ENCODE measurements at places on chromosomes 3 and 15. TPM values are rescaled to one million over a fixed set of nuclear protein-coding genes. Genes with fewer than 3 reads are reported as not detected.

Gene ATXN7
- 21.0 TPM for total RNA-seq

Gene C3orf49
- total RNA-seq, result not detected

Gene ZIC4
- total RNA-seq, result 2.2 TPM

DNA sequence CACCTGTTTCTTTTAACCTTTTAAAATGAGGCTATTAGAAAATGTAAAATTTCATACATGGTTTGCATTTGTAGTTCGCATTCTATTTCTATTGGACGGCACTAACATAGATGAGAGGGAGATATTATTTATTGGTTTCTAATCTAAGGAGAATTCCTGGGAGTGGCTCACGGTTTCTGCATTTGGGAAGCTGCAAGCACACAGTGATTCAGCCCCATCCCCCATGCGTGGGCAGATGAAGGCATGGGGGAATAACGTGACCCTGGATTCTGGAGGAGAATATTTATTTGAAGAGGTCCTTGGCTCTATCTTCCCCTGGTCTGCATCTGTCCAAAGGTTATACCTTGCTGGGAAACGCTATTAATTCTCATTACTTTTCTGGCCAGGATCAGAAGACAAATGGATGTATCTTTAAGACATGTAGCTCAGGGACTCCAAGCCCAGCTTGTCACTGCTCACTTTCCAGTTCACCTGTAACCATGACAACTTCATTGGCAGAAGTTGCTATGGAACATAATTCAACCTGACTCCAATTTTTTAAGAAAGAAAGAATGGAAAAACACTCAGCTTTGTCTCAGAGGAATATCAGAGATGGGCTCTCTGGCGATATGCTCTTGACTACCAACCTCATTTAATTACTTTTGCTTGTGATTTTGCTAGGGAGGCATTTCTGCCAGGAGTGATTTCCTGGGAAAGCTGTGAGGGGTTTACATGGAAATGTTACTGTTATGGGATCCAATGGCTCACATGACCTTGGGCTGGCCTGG lies 27.2 kb upstream of the POMGNT2 start:
- peaks cover 2% of the 10 kb centered on the region for H3K27me3 ChIP-seq
- no peak for DNase-seq
- peak overlapping the region; percentile 26 for H3K27ac ChIP-seq
- H3K4me1 ChIP-seq, result no peaks in the 10 kb centered on the region
- no peaks in the 10 kb centered on the region for H3K36me3 ChIP-seq

GRCh38 chr3:169170456-169170855 lies 493.1 kb downstream of the MECOM start:
- H3K27me3 ChIP-seq, result no peaks in the 10 kb centered on the region
- peaks cover 18% of the 10 kb centered on the region for H3K4me1 ChIP-seq
- H3K36me3 ChIP-seq, result no peaks in the 10 kb centered on the region
- no peak for DNase-seq

DNA sequence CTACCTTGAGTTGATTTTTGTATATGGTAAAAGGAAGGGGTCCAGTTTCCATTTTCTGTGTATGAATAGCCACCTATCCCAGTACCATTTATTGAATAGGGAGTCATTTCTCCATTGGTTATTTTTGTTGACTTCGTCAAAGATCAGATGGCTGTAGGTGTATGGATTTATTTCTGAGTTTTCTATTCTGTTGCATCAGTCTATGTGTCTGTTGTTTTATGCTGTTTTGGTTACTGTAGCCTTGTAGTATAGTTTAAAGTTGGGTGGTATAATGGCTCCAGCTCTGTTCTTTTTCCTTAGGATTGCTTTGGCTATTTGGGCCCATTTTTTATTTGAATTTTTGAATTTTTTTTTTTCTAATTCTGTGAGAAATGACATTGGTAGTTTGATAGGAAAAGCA lies 125.5 kb upstream of the FGF7 start:
- peaks cover 5% of the 10 kb centered on the region for H3K27me3 ChIP-seq
- no peak for DNase-seq
- no peak overlapping the region for H3K27ac ChIP-seq
- peaks cover 19% of the 10 kb centered on the region for H3K36me3 ChIP-seq
- H3K4me1 ChIP-seq, result no peaks in the 10 kb centered on the region

DNA sequence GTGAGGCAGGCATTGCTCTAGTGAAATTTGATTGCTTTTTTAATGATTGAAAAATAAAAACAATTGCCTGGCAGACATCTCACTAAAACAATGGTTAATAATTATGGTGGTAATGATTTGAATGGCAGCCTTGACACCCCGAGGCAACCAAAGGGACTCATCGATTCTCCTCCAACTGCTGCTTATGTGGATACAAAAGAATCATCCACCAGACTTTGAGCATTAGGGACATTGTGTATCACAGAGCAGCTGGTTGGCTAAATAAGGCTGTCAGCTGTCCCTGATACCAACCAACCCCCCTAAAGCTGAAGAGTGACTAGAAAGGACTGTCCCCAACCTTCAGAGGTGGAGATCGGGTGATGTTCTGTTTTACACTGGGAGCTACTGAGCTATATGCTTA lies 1.7 kb upstream of the CD47 start:
- peak overlapping the region; percentile 90 for H3K4me3 ChIP-seq
- H3K27me3 ChIP-seq, result peaks cover 9% of the 10 kb centered on the region
- peaks cover 33% of the 10 kb centered on the region for H3K4me1 ChIP-seq
- no peak for DNase-seq
- H3K27ac ChIP-seq, result no peak overlapping the region
- H3K36me3 ChIP-seq, result peaks cover 7% of the 10 kb centered on the region

Gene CPLX3
- total RNA-seq, result not detected

DNA sequence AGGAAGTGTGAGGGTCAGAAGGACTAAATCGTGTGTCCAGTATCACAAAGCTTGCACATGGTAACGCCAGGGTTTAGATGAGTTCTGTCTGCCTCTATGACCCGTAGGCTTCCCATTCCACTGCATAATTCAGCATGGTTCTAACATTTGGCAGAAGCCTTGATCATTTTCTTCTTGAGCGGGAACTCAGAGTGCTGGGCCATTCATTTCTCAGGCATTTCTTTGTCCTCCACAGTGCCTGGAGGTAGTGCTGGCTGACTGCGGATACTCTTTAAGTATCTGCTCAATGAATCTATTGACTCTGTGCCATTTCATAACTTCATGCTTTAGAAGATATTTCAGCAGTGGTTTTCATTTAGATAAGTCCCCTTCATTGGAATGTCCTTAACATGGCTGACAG lies 370.2 kb downstream of the EPHB1 start:
- H3K36me3 ChIP-seq, result no peaks in the 10 kb centered on the region
- H3K4me1 ChIP-seq, result peaks cover 2% of the 10 kb centered on the region
- no peak for DNase-seq
- H3K27me3 ChIP-seq, result peaks cover 3% of the 10 kb centered on the region
- no peak overlapping the region for H3K4me3 ChIP-seq

DNA sequence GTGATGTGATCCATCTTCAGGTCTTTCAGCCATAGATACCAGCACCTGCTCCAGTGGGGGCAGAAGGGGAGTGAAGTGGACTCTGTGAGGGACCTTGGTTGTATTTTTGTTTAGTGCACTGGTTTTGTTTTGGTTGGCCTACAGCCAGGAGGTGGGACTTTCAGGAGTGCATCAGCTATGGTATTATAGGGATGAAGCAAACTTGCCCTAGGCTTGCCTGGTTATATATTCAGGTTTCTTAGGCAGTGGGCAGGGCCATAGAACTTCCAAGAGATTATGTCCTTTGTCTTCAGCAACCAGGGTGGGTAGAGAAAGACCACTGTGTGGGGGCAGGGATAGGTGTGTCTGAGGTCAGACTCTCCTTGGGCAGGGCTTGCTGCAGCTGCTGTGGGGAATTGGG lies 337.3 kb upstream of the SGO1 start:
- no peaks in the 10 kb centered on the region for H3K4me1 ChIP-seq
- H3K36me3 ChIP-seq, result no peaks in the 10 kb centered on the region
- H3K27ac ChIP-seq, result no peak overlapping the region
- no peak for DNase-seq
- H3K27me3 ChIP-seq, result no peaks in the 10 kb centered on the region
- H3K4me3 ChIP-seq, result no peak overlapping the region

Gene SLC28A1
- total RNA-seq, result not detected

GRCh38 chr3:129025108-129025507 lies 24.0 kb downstream of the EFCC1 start:
- no peak overlapping the region for H3K27ac ChIP-seq
- peaks cover 29% of the 10 kb centered on the region for H3K4me1 ChIP-seq
- no peak for DNase-seq
- H3K36me3 ChIP-seq, result peaks cover 35% of the 10 kb centered on the region
